ENCODE measurements at places on chromosomes 7 and 10. TPM values are rescaled to one million over a fixed set of nuclear protein-coding genes. Genes with fewer than 3 reads are reported as not detected.

Gene FXYD4
- not detected for total RNA-seq

Gene PHKG1
- 21.4 TPM for total RNA-seq

Gene MRC1
- 18.9 TPM for total RNA-seq

GRCh38 chr7:112990624-112991023 is 96.0 kb downstream of the GPR85 start:
- H3K4me1 ChIP-seq: peaks cover 30% of the 10 kb centered on the region
- H3K36me3 ChIP-seq: no peaks in the 10 kb centered on the region
- peak overlapping the region; percentile 12 for H3K4me3 ChIP-seq
- H3K27me3 ChIP-seq: no peaks in the 10 kb centered on the region
- no peak for DNase-seq

GRCh38 chr7:45241339-45242109 is 83.9 kb downstream of the RAMP3 start:
- no peaks in the 10 kb centered on the region for H3K36me3 ChIP-seq
- peak; percentile 31 for DNase-seq
- H3K27me3 ChIP-seq: peaks cover 46% of the 10 kb centered on the region
- peaks cover 54% of the 10 kb centered on the region for H3K4me1 ChIP-seq

GRCh38 chr7:70472601-70473237 is 659.2 kb upstream of the GALNT17 start:
- no peak overlapping the region for H3K4me3 ChIP-seq
- no peaks in the 10 kb centered on the region for H3K27me3 ChIP-seq
- DNase-seq: no peak
- peaks cover 37% of the 10 kb centered on the region for H3K4me1 ChIP-seq
- H3K36me3 ChIP-seq: no peaks in the 10 kb centered on the region

- peaks cover 36% of the 10 kb centered on the region for H3K4me1 ChIP-seq
- H3K4me3 ChIP-seq: no peak overlapping the region
- peak overlapping the region; percentile 4 for H3K27ac ChIP-seq
- H3K27me3 ChIP-seq: no peaks in the 10 kb centered on the region
- peaks cover 18% of the 10 kb centered on the region for H3K36me3 ChIP-seq
- DNase-seq: no peak
Observed at GRCh38 chr7:112782498-112782897, 7.7 kb downstream of the TMEM168 start.

- no peaks in the 10 kb centered on the region for H3K27me3 ChIP-seq
- peaks cover 100% of the 10 kb centered on the region for H3K4me1 ChIP-seq
- H3K4me3 ChIP-seq: no peak overlapping the region
Observed at GRCh38 chr10:79179164-79179956, 110.6 kb downstream of the ZMIZ1 start.

DNA sequence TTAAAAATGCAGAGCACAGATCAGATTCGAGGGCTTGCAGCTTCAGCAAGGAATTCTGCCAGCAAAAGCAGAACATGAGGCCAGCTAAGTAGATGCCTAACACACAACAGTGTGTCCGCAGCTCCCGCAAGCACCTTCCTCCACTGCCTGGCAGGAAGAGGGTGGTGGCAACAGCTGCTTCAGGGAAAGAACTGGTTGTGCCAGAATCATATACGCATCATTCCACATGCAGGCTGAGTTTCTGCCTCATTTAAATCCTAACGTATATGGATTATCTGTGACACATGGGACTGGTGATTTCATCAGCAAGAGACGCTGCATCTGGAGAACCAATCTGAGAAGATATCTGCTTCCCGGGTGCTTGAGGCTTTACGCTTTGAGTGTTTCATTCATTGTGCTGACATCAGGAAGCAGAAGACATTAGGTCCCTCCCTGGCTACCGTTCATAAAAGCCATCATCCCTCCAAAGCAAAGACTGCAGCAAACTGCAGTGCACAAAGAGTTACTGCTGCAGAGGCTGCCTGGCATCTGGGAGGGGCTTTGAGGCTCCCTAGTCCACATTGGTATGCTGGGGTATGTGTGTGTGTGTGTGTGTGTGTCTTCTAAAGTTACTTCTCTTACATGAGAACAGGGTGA is 78.8 kb downstream of the FAM13C start:
- DNase-seq: no peak
- H3K4me3 ChIP-seq: no peak overlapping the region
- no peak overlapping the region for H3K27ac ChIP-seq
- no peaks in the 10 kb centered on the region for H3K27me3 ChIP-seq
